MCF 10A (cell line): ENCODE measurements at places on chromosomes 12 and 14.

DNA sequence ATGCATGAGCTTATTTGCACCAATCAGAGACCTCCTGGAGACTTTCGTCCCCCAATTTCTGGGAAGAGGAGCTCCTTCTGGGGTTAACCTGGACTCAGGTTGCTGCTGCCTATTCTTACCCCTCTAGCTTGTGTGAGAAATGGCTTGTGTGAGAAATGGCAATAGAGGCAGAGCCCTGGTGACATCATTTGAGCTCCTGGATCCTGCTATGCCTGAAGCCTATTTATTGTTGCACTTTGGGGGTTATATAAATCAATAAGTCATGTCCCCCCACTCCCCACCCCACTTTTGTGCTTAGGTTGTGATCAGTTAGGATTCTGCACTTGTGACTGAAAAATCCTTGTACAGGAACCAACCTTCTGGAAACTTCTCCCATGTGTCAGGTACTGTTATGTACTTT is 167.2 kb downstream of the ADCK1 start:
- no peak for DNase-seq

DNA sequence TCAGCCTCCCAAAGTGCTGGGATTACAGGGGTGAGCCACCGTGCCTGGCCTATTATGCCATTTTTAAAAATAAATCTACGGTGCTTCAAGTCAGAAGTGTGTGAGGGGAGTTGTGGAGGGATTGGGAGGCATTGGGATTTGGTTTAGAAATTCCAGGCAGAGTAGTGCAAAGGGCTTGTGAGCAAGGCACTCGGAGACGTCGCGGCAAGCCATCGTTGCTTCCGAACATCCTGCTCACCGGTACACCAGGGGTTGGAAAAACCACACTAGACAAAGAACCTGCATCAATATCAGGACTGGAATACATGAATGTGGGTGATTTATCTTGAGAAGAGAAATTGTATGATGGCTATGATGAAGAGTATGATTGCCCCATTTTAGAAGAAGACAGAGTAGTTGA is 227.0 kb downstream of the ALG10 start:
- no peak for DNase-seq

- DNase-seq, result no peak
Measured at GRCh38 chr14:69968132-69968531, 88.9 kb downstream of the SMOC1 start.

GRCh38 chr12:1517007-1517406 is 77.4 kb downstream of the FBXL14 start:
- DNase-seq, result peak; percentile 46

DNA sequence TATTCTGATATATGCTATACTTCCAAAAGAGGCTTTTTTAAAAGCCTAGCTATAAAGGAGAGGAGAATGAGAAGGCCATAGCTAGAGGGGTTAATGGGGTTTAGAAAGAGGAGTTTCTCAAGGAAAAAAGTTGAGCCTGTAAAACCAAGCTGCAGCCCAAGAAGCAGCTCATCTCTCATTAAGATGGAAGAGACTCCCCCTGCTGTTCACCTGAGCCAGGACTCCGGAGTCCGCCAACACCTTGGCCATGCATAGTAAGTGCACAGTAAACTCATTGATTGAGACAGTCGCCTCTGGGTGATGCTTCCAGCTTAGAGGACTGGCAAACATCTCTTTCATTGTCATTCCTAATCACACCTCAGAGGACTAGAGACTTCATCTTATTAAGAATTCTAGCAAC is 46.2 kb downstream of the ANO2 start:
- DNase-seq, result peak; percentile 4
